SHP77 treated with DMSO at 0.1 percent for 48 hours (cell line): ENCODE measurements at places on chromosomes 4 and X.

DNA sequence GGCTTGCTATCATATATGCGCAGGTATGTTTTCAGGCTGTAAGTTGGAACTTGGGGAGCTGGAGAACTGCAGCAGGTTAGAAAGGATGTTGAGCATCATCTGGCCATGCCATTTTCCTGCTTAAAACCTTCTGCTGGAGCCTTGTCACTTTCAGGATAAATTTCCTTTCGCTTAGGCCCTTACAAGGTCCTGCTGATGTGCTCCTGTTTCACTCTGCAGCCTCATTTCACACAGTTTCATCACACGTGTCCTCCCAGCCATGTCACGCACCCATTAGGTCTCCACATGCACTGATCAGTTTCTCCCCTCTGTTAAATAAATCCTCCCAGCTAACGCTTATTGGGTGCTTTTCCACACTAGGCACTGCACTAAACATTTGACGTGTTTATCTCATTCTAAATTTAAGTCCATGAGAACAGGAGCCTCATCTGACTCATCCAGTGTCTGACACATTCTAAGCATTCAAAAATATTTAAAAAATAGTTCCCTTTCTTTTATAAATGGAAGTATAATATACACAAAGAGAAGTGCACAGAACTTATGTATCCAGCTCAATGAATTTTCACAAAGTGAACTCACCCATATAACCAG is 14.5 kb downstream of the SOD3 start:
- no peak for DNase-seq

GRCh38 chr4:104352211-104352610 is 142.5 kb downstream of the CXXC4 start:
- no peak for DNase-seq

DNA sequence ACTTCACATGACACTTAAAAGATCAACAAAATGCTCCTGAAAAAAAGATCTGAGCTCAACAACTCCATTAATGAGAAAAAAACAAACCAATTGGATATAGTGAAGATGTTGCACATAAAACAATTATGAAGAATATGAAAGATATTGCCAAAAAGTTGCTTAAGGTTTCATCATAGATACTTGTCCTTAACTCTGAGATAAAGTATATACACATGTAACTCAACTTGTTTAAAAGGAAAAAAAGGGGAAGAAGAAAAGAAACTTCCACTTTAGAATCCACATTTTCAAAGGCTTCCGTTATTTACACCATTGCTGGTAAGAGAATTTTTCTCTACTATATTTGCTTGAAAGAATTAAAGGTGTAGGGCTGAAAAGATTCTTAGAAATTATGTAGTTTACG is 2.7 kb downstream of the AFAP1 start:
- DNase-seq, result no peak

GRCh38 chr4:52743444-52744019 is 7.7 kb downstream of the ERVMER34-1 start:
- no peak for DNase-seq
